ENCODE measurements at places on chromosomes 12 and 14. TPM values are rescaled to one million over a fixed set of nuclear protein-coding genes. Genes with fewer than 3 reads are reported as not detected.

NGB gene
- total RNA-seq, result not detected

BEGAIN gene
- 1.4 TPM for total RNA-seq

SIX4 gene
- total RNA-seq, result 4.4 TPM

CMA1 gene
- total RNA-seq, result 0.69 TPM

KCNC2 gene
- total RNA-seq, result 0.20 TPM

HOXC10 gene
- total RNA-seq, result 2.6 TPM

SLC38A4 gene
- 2.7 TPM for total RNA-seq

DCN gene
- total RNA-seq, result 1,233 TPM

MSI1 gene
- 0.99 TPM for total RNA-seq

FOXN4 gene
- 0.10 TPM for total RNA-seq

CCDC196 gene
- total RNA-seq, result not detected

MUCL1 gene
- 90.0 TPM for total RNA-seq

RPS6KL1 gene
- total RNA-seq, result 0.99 TPM

FAM90A1 gene
- not detected for total RNA-seq

STON2 gene
- total RNA-seq, result 28.7 TPM

GZMB gene
- total RNA-seq, result 0.30 TPM

TMPRSS12 gene
- not detected for total RNA-seq
